Type B pancreatic cell (in vitro differentiated cells): ENCODE measurements at places on chromosomes 12 and 14.

DNA sequence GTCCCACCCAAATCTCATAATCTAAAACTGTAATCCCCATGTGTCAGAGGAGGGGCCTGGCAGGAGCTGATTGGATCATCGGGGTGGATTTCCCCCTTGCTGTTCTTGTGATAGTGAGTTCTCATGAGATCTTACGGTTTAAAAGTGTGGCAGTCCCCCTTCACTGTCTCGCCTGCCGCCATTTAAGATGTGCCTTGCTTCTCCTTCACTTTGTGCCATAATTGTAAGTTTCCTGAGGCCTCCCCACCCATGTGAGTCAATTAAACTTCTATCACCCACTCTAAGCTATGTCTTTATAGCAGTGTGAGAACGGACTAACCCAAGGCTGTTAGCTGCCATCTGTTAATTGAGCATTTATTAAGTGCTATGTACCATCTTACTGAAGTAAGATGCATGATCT is 105.1 kb downstream of the PTPN11 start:
- no peak for DNase-seq

GRCh38 chr12:6234906-6235305 is 34.7 kb downstream of the CD9 start:
- DNase-seq, result no peak

DNA sequence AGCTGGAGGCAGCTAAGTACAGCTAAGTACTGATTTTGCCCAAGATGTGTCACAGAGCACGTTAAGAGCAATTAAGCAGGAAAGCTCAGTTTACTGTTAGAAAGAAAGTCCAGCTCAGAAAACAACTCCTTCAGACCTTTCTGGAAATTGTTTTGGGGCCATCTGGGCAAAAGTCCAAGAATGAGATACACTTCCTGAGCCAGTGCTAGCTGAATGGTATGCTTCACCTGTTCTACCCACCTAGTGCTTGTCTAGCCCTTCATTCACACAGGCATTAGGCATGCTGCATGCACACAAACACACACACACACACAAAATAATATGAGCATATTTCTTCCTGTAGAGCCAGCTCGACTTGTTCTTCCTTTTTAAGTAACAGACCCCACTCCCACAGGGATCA is 6.6 kb upstream of the IKZF4 start:
- no peak for DNase-seq

- no peak for DNase-seq
Measured at GRCh38 chr14:68716698-68717097, 76.2 kb downstream of the ZFP36L1 start.

GRCh38 chr14:91059576-91060350 is 678 bp downstream of the RPS6KA5 start:
- peak; percentile 72 for DNase-seq

GRCh38 chr12:32702946-32703345 is 23.8 kb downstream of the DNM1L start:
- no peak for DNase-seq

DNA sequence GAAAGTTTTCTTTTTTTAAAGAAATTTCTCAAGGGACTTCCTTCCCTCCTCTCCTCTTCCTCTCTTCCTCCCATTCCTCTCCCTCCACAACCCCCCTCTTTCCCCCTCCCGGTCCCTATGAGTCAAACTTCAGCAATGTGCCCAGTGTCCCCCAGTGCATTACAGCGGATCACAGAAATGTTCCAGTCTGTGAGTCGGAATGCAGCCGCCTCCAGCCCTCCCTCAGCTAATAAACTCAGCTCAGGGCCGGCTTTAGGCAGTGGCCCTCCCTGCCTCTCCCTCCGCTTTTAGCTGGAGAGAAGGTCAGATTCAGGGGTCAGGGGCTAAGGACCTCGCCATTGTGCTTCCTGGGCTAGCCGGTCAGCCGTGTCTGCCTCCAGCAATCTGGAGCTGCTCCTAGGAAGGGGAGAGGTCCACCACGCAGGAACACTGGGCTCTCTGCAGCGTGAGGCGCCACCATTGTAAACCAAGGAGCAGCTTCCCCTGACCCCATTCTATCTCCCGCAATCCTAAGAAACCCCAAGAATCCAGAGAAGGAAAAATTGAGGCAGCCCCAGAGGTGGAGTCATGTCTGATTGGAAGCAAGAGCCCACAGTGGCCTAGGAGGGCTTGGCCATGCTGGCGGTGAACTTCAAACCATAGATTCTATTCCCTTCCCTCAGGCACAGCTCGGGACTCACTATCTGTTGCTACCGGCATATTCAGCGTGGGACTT is 1.1 kb upstream of the HDAC7 start:
- DNase-seq, result no peak

GRCh38 chr14:52950898-52951680 is at the start of gene FERMT2:
Gene FERMT2, minus strand, starts transcription at chr14:52951050. Its CDS starts 482 bp downstream, at chr14:52950568.
- peak; percentile 91 for DNase-seq

DNA sequence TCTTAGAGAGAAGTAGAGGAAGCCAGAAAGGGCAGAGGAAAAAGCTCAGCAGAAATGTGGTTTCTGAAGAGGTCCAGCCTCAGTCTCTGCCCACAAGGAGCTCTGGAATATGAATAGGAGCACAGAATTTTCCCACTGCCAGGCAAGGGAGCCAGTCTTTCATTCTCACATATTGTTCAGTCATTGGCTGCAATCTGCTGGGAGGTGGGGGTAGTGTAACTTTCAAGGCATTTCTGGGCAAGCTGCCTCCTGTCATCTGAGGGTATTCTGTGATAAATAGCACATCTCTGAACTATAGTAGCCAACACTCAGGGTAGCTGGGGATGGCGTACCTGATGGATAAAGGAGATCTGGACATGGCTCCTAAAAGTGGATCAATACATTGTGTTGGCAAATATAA is 127.2 kb downstream of the LRRK2 start:
- no peak for DNase-seq

- no peak for DNase-seq
Measured at GRCh38 chr12:47124451-47124850, 44.7 kb upstream of the AMIGO2 start.

DNA sequence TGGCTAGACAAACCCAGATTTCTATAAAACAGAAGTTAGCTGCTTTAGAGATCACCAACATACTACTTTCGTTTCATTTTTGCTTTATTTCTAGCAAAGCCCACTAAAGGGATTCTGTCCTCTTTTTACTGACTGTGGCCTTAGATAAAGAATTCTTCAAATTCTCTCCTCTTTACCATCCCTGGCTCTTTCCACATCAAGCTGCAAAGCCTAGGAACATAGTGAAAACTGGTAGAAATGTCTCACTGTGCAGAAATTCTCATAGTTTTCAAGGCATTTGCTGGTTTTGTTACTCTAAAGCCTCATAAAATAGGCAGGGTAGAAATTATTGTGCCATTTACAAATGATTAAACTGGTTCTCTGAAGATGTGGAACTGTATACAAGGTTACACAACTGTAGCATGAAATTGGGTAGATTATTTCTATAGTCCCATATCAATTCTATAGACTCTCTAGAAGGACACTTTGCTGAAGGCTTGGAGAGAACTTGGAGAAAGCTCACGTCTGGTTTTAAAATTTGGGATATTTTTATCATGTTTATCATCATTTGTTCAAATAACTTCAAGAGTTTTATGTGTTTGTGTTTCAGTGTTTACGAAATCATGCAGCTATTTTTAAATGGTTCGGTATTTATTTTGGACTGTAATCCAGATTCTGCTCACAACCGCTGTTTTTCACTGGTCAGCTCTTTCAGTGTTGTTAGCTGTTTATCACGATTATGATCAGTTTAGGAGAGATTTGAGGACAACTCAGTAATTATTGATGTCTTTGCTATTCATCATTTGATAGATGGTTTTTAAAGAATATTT is 36.7 kb upstream of the CSRP2 start:
- DNase-seq, result no peak

DNA sequence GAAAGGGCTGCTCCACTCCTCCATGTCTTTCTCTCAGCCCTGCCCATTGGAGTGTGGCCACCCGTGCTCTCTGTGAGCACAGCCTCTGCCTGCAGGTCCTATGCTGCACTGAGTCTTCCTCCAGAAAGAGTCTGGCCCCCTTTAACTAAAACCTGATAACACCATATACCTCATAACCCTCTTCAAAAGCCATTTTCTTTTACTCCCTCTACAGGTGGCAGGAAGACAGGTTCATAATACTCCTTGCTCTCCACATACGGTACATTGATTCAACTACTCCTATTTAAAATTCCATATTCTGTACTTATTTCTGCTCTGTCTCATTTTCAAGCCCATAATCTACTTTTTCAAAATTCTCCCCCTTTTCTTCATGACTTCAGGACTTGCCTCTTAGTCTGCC is 144.0 kb downstream of the HELB start:
- no peak for DNase-seq

GRCh38 chr12:66573605-66574004 is 105.3 kb downstream of the GRIP1 start:
- DNase-seq, result no peak

GRCh38 chr12:114799574-114800487 is 115.9 kb upstream of the TBX3 start:
- DNase-seq, result no peak
